ENCODE measurements at places on chromosomes 11 and 22. TPM values are rescaled to one million over a fixed set of nuclear protein-coding genes. Genes with fewer than 3 reads are reported as not detected.

The NLRP14 gene
- polyA plus RNA-seq, result not detected

DNA sequence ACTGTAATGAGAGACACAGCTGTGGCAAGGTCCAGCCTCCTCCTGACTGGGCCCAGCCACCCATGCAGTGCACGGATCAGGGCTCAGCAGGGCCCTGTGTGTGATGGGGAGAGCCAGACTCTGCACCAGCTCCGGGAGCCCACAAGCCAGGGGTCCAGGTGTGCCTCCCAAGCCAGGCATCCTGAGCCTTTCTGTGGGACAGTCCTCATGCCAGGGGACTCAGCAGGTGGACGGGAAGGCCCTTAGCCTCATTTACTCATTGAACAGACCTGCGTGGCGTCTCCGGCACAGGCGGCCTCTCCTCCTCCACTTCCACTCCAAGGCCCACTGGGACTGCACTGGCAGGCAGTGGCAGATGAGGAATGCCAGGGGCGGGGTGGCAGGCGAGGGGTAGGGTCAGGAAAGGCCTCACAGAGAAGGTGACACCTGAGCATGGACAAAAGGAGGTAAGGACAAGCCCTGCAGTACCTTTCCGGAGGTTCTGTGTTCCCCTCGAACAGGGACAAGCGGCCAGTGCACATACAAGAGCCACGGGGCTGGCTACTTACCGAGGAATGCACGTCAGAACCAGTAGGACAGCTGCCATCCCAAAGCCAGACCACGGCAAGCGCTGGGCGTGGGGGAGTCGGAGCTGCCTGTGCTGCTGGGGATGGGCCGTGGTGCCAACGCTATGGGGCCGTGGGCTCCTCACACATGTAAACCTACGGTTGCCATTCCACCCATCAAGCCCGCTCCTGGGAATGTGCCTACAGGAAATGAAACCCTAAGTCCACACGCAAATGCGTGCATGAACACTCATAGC, 52.7 kb downstream of the IGF2 start:
- DNase-seq, result no peak

- DNase-seq, result no peak
These were observed 6.9 kb downstream of the DPAGT1 start for GRCh38 chr11:119094816-119095065.

GRCh38 chr11:64455456-64456261, 96.7 kb downstream of the RPS6KA4 start:
- DNase-seq, result no peak

The KRTAP5-10 gene
- polyA plus RNA-seq, result not detected

DNA sequence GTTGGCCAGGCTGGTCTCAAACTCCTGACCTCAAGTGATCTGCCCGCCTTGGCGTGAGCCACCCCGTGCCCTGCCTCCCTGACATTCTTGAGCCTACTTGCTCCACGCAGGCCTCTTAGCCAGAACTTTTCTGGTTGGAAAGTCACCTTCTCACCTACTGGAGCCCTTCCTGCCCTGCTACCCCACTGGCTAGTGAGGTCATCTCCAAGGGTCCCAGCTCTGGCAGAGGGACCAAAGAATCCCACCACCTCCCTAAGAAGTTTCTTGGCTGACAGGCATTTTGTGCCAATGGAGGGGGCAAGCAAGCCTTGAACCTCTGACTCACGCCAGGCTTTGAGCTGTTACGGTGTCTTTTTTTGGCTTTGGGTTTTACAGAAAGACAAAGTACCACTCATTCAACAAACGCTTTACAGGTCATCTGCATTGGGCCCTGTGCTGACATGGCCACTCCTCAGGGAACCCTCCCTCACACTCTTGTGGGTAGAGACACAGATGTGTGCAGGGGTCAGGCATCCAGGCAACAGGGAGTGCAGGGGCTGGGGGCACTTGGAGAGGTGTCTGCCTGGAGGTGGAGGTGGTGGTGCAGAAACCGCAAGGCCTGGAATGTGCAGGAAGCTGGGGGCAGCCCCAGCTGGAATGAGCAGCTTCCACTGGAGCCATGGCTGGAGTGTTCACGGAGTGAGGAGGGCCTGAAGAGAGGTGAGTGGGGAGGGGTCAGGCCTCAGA, 27.1 kb upstream of the WNT11 start:
- no peak for DNase-seq

The SERPINH1 gene
- 7.8 TPM for polyA plus RNA-seq

GRCh38 chr22:40855979-40856512, 393 bp downstream of the ST13 start:
- DNase-seq, result peak; percentile 44

DNA sequence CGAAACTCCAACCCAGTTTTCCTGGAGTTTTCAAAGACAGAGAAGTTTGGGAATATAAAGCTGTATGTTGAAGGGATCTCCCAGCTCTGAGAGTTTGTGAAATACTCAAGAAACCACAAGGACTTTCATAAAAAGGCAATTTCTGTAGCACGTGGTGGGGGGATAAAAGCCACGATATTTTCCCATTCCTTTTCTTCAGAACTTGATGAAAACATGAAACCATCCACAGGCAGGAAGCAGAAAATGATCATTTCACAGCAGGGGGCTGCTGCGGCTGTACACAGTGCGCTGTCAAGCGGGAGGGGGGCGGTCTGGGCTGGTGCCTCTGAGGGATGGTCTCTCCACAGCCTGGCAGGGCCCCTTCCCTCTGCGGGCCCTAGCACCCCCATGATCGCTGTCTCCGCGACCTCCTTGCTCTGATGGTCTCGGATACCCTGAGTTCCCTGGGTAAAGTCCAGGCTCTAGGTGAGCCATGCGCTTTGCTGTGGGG, 423.2 kb downstream of the MN1 start:
- DNase-seq, result no peak

DNA sequence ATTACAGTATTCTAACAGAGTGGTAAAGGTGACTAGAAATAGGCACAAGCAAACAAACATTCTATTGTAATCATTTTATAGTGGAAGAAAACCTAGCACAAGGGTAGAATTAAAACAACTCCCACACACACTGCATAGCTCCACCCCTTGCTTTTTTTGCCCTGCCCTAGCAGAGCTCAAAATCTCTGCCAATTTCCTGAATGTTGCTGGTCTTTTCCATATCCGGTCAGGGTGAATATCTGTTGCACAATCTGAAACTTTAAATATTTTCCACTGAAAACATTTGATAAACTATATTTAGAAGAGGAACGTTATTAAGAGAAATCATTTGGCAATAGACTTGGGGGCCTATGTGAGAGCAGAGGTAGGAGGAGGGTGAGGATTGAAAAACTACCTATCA, 2.7 kb downstream of the SPA17 start:
- DNase-seq, result no peak

The SLC7A4 gene
- 0.08 TPM for polyA plus RNA-seq

The INPPL1 gene
- 6.3 TPM for polyA plus RNA-seq

The ALX4 gene
- polyA plus RNA-seq, result not detected

- DNase-seq, result no peak
These were observed 147.9 kb upstream of the DDI1 start for GRCh38 chr11:103888541-103888951.

GRCh38 chr22:43881091-43882061, 10.4 kb downstream of the PNPLA5 start:
- no peak for DNase-seq

GRCh38 chr11:16095756-16096155, 260.6 kb downstream of the SOX6 start:
- DNase-seq, result no peak

DNA sequence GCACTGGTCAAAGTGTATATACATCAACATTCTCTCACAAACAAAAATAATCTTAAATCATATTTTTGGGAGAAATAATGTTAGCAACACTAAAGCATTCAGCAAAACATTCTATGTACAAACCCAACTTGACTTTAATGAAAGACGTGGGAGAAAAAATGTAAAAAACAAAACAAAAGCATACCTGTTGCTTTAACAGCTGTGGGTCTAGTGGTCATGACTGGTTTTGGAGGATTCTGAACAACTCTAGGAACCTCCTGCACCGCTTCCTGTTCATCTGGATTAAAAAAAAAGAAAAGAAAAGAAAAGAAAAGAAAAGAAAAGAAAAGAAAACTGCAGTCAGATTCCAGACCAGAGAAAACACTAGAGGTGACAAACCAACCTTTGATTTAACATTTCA, 2.1 kb downstream of the FNBP4 start:
- no peak for DNase-seq

The MMP1 gene
- polyA plus RNA-seq, result not detected

GRCh38 chr22:48340727-48341709, 1486.7 kb downstream of the BRD1 start:
- no peak for DNase-seq

The WNT7B gene
- not detected for polyA plus RNA-seq

The OR52I1 gene
- polyA plus RNA-seq, result 0.07 TPM

DNA sequence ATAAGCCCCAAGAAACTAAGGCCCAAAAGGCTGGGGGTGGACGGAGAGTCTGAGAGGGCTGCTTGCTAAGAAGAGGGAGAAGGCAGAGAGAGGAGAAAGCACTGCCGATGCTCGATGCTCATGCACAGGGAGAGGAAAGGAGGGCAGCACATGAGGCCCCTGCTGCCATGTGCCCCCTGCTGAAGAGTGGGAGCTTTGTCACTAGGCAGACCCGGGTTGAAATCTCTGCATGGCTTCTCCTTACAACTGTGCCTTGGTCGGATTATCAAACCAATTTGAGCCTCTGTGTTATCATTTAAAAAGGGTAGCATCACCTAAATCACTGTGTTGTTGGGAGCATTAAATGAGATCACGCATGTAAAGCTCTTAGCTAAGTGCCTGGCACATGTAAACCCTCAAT, 330.5 kb downstream of the NXPE2 start:
- DNase-seq, result no peak

DNA sequence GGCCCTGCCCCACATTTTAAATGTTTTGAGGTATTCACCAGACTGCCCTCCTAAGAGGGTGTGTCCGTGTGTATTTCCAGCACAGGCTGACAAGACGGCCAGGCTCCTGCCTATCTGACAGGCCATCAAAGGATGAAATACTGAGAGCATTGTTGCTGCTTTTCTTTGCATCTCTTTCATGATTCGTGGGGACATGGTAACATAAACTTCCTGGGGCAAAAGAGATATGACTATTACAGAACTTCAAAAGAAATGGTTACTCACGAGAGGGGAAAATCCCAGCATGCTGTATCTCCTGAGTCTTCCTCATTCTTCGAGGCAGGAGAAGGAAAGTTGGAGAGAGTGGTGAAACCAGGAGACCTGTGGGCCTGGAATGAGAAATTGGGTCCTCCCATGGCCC, 10.3 kb upstream of the BIK start:
- DNase-seq, result no peak

DNA sequence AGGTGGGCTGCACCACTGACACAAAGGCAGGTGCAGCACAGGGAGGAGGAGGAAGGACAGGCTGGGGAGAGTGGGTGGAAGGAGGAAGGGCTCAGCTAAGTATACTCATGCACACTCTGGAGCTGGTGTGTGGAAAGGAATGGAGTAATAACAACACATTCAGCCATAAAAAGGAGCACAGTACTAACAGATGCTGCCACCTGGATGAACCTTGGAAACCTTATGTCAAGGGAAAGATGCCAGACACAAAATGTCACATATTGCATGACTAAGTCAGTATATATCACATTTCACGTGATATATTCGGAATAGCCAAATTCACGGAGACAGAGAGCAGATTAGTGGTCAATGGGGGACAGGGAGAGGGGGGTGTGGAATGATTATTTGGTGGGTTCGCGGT, 389.6 kb upstream of the SYN3 start:
- no peak for DNase-seq

- no peak for DNase-seq
These were observed 27.5 kb downstream of the OSBPL5 start for GRCh38 chr11:3137486-3138177.

DNA sequence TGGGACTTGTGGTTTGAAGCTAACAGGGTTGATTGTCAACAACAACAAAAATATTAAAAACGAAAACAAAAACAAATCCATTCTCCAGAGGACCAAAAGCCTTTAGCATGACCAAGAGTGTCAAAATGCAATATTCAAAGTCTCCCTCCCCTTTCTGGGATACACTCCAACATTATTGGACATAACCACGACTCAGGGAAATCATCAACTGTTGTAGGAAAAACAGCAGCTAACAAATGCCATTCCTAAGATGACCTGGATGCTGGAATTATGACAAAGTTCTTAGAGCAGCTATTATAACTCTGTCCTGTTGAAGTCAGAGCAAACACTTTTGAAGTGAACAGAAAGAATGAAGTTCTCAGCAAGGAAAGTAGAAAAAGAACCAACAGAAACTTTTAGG, 143.0 kb downstream of the TMEM135 start:
- DNase-seq, result no peak

The FAM111B gene
- not detected for polyA plus RNA-seq

The APOA5 gene
- not detected for polyA plus RNA-seq

- no peak for DNase-seq
These were observed 113.5 kb downstream of the MAML2 start for GRCh38 chr11:96229354-96229977.

The PNPLA2 gene
- 40.4 TPM for polyA plus RNA-seq

GRCh38 chr22:24543185-24543601, 11.7 kb downstream of the GUCD1 start:
- no peak for DNase-seq

The NUDT22 gene
- polyA plus RNA-seq, result 51.2 TPM

DNA sequence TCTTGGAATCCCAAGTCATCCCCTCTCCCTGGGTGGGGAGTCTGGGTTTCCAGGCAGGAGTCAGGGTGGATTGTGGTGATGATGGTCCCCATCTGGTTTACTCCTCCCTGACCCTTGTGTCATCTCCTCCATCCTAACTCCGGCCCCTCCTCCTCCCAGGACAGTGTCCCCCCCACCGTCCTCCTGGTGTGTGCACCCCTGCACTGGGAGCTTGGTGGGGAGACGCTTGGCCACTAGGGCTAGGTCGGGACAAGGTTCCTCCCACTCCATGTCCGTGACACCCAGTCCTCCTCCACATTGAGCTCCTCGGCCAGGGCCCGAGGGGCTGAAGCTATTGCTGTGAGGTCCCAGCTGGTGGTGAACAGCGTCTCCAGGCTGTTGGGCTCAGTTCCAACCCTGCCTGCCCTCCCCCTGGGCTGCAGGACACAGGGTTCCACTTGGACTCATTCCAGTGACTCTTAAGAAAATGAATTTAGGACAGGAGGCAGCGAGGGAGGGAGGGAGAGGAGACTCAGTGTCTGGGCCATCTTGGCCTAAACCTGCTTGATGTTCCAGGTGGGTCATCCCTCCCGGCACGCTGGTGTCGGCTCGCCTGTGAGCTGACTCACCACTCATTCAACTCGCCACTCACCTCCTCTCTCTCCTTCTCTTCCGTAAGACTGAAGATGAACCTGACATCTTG, 433.2 kb downstream of the TBC1D22A start:
- no peak for DNase-seq

The RAPSN gene
- not detected for polyA plus RNA-seq

The PLAAT5 gene
- polyA plus RNA-seq, result not detected

The SLC22A12 gene
- not detected for polyA plus RNA-seq

DNA sequence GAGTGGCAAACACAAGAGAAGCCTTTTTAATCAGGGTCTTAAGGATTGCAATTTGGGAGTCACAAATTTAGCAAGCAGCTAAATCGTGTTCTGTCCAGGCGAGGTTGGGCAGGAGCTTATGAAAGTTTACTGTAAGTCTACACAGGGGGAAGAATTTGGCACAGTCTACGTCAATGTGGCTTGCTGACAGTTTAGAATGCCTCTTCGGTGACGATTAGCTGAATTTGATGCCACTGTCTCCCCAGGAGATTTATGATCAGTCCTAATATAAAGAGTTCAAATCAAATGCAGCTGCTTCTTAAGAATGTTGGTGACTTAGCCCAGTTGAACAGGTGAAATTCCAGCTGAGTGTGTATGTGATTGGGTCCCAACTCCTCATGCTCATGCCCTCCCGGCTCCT, 114.1 kb upstream of the CLPB start:
- no peak for DNase-seq

- no peak for DNase-seq
These were observed 20.0 kb downstream of the FIBIN start for GRCh38 chr11:27013781-27014361.

The DAGLA gene
- 0.26 TPM for polyA plus RNA-seq

GRCh38 chr22:36510966-36511881, 4.4 kb upstream of the FOXRED2 start:
- DNase-seq, result peak; percentile 40
